ENCODE measurements at places on chromosomes 1 and 21.

DNA sequence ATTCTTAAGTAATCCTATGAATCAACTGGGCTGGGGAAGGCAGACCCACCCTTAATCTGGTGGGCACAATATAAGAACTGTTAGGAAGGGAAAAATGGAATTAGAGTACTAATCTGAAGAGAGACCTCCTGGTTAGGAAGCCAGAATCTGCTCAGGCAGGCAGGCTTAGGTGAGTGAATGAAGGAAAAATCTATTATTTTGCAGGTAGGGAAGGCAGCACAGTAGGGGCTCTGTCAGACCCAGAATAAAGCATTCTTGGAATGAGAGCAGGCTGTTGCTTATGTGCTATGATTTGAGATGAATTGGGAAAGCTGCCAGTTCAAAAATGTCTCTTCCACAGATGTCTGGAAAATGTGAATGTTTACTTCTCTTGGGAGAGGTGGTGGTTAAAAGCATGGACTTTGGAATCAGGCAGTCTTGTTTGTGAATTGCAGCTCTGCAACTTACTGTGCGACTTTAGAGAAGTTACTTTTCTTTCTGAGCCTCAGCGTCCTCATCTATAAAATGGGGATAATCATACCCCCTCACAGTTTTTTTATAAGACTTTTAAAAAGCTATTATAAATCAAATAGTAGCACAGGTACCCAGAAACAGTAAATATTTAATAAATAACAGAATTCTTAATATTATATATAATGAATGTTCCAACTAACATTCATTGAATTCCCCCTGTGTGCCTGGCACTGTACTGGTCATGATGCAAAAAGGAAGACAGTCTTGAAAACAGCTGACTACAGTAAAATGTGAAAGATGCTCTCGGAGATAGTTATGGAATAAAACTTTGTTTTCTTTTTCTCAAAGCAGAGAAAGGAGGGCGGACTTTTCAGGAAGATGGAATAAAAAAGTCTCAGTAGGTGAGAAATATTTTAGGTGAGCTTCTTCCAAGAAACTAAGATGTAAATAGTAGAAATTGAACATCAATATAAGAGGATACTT is 15.3 kb upstream of the ZNF644 start:
- no peak for DNase-seq

DNA sequence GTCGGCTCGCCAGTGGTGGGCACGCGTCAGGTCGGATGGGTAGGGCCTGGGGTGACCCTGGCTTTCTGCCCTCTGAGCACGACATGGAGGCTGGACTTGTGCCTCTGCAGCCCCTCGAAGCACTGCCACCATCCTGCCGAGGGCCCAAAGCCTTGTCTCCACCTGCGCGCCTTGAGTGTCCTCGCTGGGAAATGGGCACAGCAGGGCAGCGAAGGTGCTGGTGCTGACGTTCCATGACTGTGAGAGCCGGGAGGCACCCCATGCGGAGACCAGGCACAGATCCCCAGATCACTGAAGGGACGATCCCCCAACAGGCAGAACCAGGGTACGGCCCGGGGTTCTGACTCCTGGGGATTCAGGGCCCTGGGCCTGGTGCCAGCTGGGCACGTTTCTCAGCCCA is 60.3 kb downstream of the SIK1 start:
- DNase-seq: no peak

GRCh38 chr1:11787251-11787803 is 18.4 kb downstream of the MTHFR start:
- peak; percentile 28 for DNase-seq

GRCh38 chr1:209094384-209094783 is 489.1 kb upstream of the CAMK1G start:
- no peak for DNase-seq

GRCh38 chr1:98653123-98653522 is 8.4 kb upstream of the SNX7 start:
- DNase-seq: peak; percentile 50

DNA sequence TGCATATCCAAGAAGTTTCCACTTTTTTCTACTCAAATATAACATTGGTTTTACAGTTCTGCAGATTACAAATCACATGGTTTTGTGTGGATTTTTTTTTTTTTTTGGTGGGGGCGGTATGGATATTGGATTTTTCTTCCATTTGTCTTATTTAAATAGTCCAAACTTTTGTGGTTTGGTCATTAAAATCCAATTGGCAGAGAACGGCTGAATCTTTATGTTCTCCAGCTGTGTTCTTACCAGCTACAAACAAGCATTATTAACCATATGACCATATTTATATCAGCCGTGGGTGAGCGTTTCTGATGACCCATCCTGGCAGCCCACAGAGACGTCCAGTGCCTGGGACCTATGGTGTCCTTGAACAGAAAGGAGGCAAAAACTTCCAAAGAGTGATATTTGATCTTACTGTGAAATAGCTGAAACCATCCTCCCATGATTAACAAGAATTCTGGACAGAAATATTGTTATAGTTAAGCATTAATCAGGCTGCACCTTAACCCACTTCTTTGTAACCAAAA is 200.4 kb downstream of the LYPLAL1 start:
- DNase-seq: peak; percentile 7

DNA sequence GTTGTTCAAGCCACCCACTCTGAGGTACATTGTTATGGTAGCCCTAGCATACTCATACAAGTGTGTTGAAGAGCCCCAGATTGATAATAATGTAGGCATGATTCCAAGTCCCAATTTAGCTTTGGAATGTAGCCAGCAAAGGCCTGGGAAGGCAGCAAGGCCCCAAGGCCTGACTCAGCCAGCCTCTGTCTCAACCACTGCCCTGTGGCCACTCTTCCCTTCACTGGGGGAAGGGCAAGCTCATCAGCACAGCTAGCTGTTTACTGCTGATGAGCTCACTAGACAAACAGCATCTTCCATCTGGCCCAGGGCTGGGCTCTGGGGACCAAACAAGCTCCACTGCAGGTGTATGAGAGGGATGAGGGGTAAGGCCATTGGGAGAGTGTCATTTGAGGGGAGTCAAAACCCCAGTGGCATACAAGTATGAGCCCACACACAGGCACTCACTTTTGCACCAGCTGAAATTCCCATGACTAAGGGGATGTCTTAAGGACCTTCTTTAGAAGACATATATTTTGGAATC is 2.2 kb upstream of the IRF6 start:
- DNase-seq: peak; percentile 97

- peak; percentile 85 for DNase-seq
Observed at GRCh38 chr1:221517961-221518360, 223.9 kb downstream of the DUSP10 start.

GRCh38 chr1:94119796-94120569 is 965 bp downstream of the ABCA4 start:
- DNase-seq: no peak

GRCh38 chr1:241275226-241275625 is 81.8 kb downstream of the RGS7 start:
- DNase-seq: no peak

DNA sequence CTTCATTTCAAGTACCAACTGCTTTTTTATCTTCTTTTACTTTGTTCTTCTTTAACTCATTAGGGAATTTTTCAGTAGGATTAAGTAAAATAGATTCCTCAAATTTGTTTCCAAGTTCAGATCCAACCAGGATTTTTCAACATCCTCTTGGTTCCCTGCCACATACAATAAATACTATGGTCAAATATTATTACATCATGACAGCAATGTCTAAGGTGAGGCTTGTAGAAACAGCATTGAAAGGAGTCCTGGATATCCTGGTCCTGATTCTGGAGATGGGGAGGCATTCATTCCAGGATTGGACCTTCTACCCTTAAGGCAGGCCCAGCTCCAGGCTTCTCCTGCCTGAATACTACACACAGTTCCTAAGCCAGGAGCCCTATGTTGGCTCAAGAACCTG is 80.2 kb upstream of the F3 start:
- no peak for DNase-seq

DNA sequence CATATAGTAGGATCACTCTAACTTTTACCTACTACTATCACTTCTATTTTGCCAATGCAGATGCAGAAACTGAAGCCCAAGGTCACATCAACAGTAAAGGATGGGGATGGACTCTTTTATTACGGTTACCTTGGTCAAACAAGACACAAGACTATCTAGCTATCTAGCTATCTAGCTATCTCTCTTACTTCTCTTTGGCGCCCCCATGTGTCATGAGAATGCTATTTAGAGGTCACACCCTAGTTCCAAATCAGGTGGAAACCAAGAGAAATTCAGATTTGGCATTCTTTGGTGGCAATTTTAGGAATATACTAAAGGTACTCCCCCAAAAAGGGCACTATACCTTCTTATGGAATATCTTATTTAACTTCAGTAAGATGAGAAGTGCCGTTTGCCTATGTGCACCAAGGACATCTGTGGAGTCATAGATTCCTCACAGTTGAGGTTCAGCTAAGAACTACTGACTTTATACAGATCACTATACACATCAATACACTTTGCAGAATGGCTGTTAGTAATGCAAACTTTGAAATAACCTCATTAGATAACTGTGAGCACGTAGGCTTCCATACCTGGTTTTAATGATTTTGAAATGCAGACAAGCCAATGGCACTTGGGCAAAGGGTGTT is 6.7 kb downstream of the ZNF648 start:
- DNase-seq: peak; percentile 35

- DNase-seq: no peak
Observed at GRCh38 chr1:217617126-217617525, 13.8 kb downstream of the GPATCH2 start.

DNA sequence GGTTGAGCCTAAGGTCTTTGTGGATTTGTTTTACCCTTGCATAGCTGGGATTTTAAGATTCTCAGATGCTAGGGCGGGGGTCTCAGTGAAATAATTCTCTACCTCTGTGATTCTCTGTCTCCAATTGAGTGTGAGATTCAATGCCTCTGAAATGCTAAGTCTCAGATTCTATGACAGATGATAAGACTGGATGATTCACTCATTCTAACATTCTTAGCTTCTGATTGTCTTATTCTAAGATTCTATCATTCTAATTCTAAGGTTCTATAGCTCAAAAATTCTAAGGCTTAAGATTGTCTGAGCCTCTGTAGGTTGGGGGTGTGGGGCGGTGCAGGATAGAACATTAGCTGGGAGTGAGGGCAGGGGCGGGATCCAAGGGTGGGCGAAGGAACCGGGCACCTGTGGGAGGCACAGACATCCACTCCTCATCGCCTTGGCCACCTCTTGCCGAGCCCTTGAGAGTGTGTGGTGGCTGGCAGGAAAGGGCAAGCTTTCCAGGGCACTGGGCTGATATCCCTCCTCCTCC is 29.5 kb downstream of the ADGRB2 start:
- DNase-seq: no peak

GRCh38 chr1:54695221-54695620 is 20.4 kb upstream of the TTC4 start:
- no peak for DNase-seq

DNA sequence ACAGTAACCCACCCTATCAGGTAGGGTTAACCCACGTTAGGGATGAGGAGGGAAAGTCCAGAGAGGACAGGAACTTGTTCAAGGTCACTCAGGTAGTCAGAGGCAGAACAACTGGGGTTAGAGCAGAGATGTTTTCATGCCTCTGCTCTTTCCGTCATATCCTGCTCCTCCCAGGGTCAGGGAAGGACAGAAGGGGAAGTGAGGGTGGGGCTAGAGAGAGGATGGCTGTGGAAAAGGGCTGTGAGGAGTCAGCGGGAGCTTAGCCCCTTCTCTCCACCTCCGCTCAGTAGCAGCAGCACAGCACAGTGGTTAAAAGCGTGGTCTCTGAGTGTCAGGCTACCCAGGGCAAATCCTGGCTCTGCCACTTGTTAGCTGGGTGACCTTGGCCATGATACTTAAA is 36.5 kb downstream of the DDX20 start:
- DNase-seq: no peak

GRCh38 chr1:239732770-239733169 is 346.4 kb downstream of the CHRM3 start:
- DNase-seq: no peak

- no peak for DNase-seq
Observed at GRCh38 chr1:218468711-218469110, 123.6 kb downstream of the TGFB2 start.

GRCh38 chr1:96863449-96863848 is 141.9 kb downstream of the PTBP2 start:
- peak; percentile 76 for DNase-seq

DNA sequence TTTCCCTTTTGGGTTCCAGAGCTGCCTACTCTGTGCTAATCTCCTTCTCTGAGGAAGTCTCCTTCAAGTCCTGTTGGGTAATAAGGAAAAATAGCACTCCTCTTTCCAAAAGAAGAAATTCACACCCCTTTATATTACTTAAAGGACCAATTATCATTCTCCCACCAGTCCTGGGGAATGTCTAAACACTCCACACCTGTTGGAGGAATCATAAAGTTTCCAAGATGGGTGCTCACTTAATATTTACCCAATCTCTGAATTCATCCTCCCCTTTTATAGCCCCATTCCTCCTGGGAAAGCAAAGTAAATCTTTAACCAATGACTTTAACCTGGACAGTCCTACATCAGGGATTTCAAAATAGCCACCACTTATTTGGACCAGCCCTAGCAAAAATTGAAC is 873.1 kb downstream of the KCNT2 start:
- no peak for DNase-seq

GRCh38 chr21:28237661-28238060 is 755.0 kb downstream of the LTN1 start:
- DNase-seq: no peak

DNA sequence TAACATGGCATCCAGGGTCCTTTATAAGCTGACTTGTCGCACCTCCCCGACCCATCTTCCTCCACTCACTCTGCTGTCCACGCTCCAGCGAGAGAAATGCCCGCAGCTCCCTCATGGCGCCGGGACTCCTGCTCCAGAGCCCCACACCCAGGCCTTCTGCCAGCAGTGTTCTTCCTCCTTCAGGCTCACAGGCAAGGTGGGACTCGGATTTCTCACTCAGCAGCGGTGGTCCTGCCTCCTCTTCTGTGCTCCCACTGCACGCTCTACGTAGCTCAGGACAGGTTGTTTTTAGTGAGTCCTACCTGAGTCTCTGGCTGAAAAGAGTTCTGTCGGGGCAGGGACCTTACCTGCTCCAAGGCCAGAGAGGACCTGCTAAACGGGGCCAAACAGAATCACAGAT is 11.2 kb downstream of the THEMIS2 start:
- no peak for DNase-seq

- DNase-seq: peak; percentile 59
Observed at GRCh38 chr1:212950243-212951125, at the start of gene VASH2. Gene VASH2, plus strand, starts transcription at chr1:212950541. Its CDS starts 1,002 bp downstream, at chr1:212951543.

- peak; percentile 75 for DNase-seq
Observed at GRCh38 chr1:87794788-87795614, 466.3 kb downstream of the LMO4 start.

GRCh38 chr21:15004721-15005370 is 60.0 kb downstream of the NRIP1 start:
- no peak for DNase-seq

Measured in fibroblast of mammary gland (primary cell).